ENCODE measurements at places on chromosomes 11 and 22. TPM values are rescaled to one million over a fixed set of nuclear protein-coding genes. Genes with fewer than 3 reads are reported as not detected.
A peak's percentile ranks its signal among the peaks of the same experiment; 100 is the strongest.

GRCh38 chr22:38230916-38231315 is 29.1 kb downstream of the MAFF start:
- H3K27me3 ChIP-seq = no peaks in the 10 kb centered on the region
- no peak for DNase-seq
- peak overlapping the region; percentile 49 for H3K27ac ChIP-seq
- H3K4me1 ChIP-seq = no peaks in the 10 kb centered on the region
- H3K36me3 ChIP-seq = no peaks in the 10 kb centered on the region
- no peak overlapping the region for H3K4me3 ChIP-seq

TUB gene
- 53.9 TPM for total RNA-seq

DNA sequence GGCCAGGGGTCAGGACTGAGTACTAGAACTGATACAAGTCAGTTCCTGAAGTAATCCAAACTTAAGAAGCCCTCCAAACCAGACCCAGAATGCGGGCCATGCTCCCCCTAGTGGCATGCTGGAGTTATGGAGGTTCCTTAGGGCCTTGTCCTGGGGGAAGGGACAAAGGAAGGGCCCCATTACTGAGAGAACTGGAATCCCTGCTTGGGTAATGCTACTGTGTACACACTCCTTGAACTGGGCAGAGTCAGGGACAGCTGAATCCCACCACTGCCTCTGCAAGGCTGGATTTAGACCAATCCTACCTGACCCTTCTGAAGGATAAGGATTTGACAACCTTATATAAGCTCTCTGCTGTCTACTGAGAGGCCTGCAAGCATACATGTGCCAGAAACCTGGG is 97.3 kb upstream of the AKIP1 start:
- H3K4me1 ChIP-seq = peaks cover 11% of the 10 kb centered on the region
- peak; percentile 85 for DNase-seq
- peak overlapping the region; percentile 96 for H3K27ac ChIP-seq
- no peaks in the 10 kb centered on the region for H3K27me3 ChIP-seq
- H3K4me3 ChIP-seq = no peak overlapping the region

- no peak for DNase-seq
- peaks cover 7% of the 10 kb centered on the region for H3K4me1 ChIP-seq
- peak overlapping the region; percentile 87 for H3K27ac ChIP-seq
- H3K27me3 ChIP-seq = no peaks in the 10 kb centered on the region
Observed at GRCh38 chr22:20117633-20118299, 740 bp upstream of the TRMT2A start.

EI24 gene
- 76.7 TPM for total RNA-seq

- no peak for DNase-seq
- no peak overlapping the region for H3K27ac ChIP-seq
Observed at GRCh38 chr11:70028147-70028855, 49.8 kb upstream of the ANO1 start.

DNA sequence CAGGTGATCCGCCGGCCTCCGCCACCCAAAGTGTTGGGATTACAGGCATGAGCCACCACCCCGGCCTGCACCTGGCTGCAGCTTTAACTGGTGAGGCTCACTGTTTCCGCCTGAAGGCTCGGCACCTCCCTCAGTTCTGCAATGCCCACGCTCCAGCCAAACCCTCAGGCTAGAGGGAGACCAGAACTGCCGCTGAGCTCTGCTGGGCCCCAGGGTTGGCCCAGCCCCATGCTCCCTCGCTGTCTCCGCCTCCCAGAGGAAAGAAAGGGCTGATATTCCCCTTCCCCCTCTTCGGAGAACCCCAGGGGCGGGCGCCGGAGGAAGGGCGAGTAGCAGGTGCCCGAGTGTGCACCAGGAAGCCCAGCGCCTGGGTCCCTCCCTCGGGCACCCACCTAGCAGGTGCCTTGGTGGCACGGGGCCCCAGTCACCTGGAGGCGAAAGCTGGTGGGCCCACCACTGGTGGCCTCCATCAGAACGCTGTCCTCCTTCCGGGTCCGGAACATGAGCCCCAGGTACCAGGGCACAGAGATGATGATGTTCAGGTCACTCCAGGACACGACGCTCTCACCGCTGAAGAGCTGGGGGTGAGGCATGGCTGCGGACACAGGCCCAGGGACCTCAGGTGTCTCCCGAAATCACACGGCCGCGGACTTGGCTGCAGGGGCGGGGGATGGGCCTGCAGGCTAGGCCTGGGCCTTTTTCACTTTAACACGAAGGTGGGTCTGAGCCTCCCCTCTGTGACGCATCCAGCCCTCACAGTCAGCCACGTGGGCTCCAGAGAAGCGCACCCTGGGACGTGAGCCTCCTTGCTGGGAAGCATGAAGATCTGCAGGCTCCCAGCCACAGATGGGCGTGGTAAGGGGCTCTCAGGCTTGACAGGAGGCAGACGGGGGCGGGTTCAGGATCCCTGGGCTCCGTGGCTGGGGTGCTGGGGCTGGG is 73.3 kb downstream of the TRMU start:
- H3K4me3 ChIP-seq = no peak overlapping the region
- H3K27ac ChIP-seq = no peak overlapping the region
- no peak for DNase-seq
- H3K4me1 ChIP-seq = no peaks in the 10 kb centered on the region
- no peaks in the 10 kb centered on the region for H3K36me3 ChIP-seq

DNA sequence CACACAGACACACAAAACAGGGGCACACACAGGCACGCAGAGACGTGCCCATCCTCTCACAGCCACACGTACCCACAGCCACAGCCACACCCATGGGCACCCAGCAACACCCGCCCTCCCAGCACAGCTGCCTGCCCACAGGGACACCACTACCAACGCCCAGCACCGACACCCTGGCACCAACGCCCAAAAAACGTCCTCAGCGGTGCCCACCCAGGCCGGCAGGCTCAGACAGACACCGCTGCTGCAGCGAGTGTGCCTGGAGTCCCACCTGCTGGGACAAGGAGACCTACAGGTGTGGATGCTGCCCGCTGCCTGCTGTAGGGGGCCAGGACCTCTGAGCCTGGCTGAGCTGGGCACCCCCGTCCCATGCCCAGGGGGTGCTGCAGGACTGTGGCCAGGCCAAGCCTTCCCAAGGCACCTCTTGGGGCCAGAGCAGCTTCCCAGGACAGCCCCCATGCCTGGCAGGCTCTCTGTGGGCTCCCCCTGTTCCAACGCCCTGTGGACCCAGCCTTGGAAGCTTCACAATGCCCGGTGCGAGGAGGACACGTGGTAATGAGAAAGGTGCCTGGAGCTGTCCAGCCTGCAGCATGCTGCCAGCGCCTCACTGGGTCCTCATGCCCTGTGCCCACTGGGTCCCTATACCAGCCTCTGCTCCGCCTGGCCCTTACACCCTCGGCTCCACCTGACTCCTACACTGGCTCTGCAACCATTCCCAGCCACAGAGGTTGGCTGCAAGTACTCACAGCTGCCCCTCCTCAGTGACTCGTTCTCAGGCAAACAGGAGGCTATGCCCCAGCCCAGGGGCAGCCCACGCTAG is 45.8 kb upstream of the TH start:
- H3K36me3 ChIP-seq = no peaks in the 10 kb centered on the region
- no peak overlapping the region for H3K27ac ChIP-seq
- DNase-seq = no peak
- no peak overlapping the region for H3K4me3 ChIP-seq

DNA sequence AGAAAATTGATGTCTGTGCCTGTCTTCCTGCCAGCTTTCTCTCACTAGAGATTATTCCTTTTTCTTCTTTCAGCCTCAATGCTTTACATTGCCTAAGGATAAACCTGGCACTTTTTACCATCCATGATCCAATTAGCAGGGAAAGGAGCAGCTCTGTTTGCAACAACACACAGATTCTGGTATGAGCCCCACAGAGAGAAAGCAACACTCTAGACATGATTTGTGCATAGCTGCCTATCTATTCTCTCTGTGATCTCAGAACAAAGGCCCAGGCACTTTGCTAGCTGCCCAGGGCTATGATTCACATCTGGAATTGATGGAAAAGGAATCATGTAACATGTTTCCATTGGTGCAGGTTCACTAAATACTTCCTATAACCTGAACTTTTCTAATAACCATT is 685.0 kb downstream of the ETS1 start:
- no peaks in the 10 kb centered on the region for H3K36me3 ChIP-seq
- DNase-seq = no peak
- H3K27me3 ChIP-seq = no peaks in the 10 kb centered on the region
- H3K4me1 ChIP-seq = no peaks in the 10 kb centered on the region

GLYATL1 gene
- total RNA-seq = not detected
